ENCODE measurements at places on chromosomes 2 and 18.

DNA sequence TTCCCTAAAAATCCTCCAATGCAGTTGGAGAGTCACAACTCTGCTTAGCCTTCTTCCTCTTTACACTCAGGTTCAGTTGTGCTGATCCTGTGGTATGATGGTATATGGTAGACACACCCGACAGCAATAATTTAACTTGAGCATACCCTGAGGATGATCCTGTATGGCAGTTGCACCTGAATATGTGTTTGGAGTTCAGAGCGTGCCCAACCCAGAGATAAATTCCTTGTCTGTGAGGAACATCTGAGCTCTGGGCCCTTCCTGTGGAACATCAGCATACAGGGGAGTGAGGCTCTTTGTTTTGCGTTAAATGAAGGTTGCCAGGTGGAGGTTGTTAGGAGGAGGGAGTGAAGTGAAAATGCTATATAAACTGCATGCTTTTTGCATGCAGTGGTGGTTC lies 187.7 kb downstream of the MYO3B start:
- no peak for DNase-seq

DNA sequence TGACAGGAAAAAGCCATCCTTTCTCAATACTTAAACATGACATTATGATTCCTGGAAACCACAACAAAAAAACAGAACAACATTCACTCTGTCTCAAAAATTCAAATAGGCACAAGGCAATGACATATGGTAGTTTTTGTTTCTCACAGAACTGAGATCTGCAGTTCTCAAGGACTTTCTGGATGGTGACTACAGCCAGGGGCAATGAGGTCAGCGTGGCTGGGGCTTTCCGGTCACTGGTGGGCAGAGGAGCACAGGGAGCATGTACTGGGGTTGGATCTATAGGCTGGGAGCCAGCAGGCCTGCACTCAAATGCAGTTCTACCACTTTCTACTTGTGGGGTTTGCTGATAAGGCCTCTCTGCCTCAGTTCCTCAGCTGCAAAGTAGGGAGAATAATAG lies 72.0 kb downstream of the CTAGE1 start:
- DNase-seq, result no peak

- no peak for DNase-seq
Observed at GRCh38 chr2:67574230-67574629, 177.1 kb downstream of the ETAA1 start.

- DNase-seq, result no peak
Observed at GRCh38 chr2:134932864-134933526, 14.4 kb downstream of the CCNT2 start.

DNA sequence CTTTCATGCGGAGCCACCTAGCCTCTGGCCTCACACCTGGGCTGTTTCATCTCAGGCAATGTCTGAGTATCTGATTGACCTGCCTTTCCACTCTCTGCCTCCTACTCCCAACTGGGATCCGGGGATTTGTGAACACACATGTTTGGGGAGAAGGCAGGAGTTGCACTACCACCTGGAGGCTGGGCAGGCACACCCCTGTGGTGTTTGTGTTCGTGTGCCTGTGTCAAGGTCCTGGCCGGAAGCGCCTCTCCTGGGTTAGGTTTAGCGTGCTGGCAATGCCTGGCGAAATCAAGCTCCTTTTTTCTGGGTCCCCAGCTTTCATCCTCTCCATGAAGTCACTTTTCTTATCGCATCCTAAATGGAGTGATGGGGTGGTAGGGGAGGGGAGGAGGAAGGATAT lies 63.9 kb downstream of the GATA6 start:
- no peak for DNase-seq

- DNase-seq, result no peak
Observed at GRCh38 chr2:120778244-120778643, 42.6 kb downstream of the GLI2 start.

DNA sequence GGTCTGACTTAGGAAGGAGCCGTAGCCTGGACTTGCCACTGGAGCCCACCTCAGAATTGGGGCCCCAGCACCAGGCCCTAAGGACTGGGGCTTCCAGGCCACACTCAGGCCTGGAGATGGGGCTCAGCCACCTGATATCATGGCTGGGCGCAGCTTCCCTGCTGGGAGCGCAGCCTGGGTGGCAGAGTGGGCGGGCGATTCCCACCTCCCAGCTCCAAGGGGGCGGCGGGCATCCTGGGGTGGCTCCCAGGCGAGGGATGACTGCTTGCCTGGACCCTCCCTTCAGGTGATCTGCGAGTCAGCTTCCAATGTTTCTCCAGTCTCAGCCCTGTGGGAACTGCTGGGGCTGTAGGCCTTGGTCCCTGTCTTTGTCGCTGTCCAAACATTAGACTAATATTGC lies 20.1 kb downstream of the GPR35 start:
- DNase-seq, result no peak

DNA sequence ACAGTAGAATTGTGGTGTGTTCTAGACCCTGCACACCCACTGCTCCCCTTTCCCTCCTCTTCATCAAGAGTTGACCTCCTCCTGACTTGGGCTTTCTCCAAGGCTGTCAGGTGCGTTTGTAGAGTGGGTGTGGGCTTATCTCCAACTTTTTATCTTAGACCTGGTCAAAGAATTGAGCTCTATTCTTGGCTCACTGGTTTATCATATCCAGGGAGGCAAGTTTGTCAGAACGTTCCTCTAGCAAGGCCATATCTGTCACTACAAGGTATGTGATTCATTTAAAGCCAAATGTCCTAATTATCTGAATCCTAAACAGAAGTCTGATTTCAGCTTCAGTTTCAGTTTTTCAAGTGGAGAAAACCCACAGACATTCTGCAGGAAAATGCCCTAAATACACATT lies 117.1 kb upstream of the MGAT5 start:
- no peak for DNase-seq

DNA sequence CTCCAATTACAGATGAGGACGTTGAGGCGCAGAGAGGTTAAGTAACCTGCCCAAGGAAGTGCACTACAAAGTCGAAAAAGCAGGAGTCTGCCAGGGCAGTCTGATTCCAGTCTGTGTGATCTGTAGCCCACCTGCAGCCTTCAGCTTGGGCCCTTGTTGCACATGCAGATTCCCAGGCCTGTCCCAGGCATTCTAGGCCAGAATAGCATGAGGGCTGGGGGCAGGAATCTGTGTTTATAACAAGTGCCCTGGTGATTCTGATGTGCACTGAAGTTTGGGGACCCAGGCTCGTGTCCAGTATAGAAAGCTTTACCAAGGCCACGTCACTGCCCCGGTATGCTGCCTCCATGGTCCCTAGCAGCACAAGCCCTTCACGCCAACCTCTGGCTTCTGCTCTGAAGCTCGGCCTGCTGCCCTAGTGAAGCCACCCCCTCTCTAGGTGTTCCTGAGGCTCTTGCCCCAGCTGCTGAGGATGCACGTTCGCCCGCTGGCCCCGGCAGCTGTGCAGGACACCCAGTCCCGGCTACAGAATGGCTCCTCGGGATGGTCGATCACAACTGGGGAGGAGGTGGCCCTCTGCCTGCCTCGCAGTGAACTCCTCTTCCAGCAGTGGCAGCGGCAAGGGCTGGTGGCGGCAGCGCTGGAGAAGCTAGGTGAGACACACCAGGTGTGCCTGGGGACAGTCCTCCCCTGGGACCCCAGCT lies 4.6 kb downstream of the CHRNG start:
- DNase-seq, result no peak

GRCh38 chr2:61718965-61719364 lies 134.9 kb downstream of the FAM161A start:
- no peak for DNase-seq

GRCh38 chr2:197982565-197982964 lies 178.2 kb downstream of the PLCL1 start:
- no peak for DNase-seq

- DNase-seq, result no peak
Observed at GRCh38 chr2:27730261-27730662, 41.3 kb upstream of the MRPL33 start.

GRCh38 chr2:184824597-184824996 lies 226.3 kb downstream of the ZNF804A start:
- no peak for DNase-seq

DNA sequence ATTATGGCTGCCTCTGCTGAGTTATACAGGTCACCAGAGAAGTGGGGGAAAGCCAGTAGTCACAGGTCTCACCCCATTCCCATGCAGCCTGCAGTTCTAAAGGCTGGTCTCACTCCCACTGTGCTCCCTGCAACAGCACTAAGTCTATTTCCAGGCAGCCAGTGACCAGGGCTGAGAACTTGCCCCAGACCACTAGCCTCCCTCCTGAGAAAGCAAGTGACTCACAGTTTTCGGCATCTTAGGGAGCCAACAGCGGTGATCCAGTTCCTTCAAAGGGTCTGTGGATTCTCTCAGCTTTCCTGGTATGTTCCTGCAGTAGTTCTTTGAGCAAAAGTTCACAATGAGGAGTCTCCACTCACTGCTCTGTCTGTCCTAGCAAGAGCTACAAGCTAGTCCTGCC lies 329.6 kb upstream of the MAP2 start:
- DNase-seq, result no peak

- DNase-seq, result no peak
Observed at GRCh38 chr2:278312-278926, 9.5 kb downstream of the ALKAL2 start.

DNA sequence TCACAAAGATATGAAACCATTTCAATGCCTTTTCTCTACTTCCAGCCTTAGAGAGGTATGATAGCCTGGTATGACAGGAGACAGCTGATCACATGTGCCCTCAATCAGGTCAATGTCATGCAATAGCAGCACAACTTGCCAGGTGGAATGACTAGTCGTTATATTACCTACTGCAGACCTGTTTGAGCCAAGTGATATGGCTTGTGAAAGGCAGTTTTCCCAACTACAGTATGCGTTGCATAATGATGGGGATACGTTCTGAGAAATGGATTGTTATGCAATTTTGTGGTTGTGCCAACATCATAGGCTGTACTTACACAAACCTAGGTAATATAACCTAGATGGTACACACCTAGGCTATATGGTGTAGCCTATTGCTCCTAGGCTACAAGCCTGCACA lies 262.8 kb downstream of the ICOS start:
- no peak for DNase-seq

- no peak for DNase-seq
Observed at GRCh38 chr2:54863660-54864059, 140.2 kb downstream of the EML6 start.

GRCh38 chr18:75201282-75202270 lies 7.4 kb downstream of the PTGR3 start:
- DNase-seq, result no peak

- DNase-seq, result no peak
Observed at GRCh38 chr2:43131890-43132682, 94.3 kb downstream of the ZFP36L2 start.

GRCh38 chr2:25293958-25294562 lies 47.7 kb downstream of the DNMT3A start:
- no peak for DNase-seq

GRCh38 chr18:48801728-48802542 lies 148.8 kb downstream of the SMAD7 start:
- no peak for DNase-seq

- no peak for DNase-seq
Observed at GRCh38 chr2:140344838-140345237, 1564.6 kb upstream of the NXPH2 start.

DNA sequence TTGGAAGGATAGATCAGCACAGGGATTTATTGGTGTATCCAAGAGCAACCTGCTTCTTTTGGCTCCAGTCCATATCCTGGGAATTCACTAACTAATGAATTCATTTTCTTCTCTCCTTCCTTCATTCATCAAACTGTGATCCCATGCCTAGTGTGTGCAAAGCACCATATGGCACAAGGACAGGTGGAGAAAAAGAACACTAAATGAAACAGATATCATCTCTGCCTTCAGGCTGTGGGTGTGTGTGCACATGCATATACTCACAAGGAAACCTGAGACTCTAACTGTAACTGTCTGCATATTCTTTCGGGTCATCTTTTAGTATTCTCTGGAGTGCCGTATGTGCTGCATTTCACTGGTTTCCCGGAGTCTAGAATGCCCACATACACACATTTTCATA lies 20.2 kb downstream of the TNP1 start:
- DNase-seq, result no peak

GRCh38 chr2:41129988-41130387 lies 678.1 kb upstream of the SLC8A1 start:
- no peak for DNase-seq

DNA sequence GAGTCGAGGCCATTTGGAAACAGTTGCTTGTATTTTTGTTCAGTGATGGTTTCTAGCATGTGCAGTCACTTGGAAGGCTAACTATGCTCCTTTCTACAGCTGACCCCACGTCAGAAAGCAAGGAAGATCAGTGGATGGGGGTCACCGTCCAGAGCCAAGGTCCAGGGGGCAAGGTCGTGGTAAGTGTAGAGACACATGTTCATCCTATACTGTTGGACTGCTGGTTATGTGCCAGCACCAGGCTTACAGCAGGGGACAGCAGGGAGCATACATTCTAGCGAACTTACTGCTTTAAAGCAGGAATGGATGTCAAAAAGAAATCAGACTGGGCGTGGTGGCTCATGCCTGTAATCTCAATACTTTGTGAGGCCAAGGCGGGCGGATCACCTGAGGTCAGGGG lies 40.0 kb downstream of the ITGA6 start:
- no peak for DNase-seq

Data from HS-27A (cell line).